ENCODE measurements at places on chromosomes 3 and 15. TPM values are rescaled to one million over a fixed set of nuclear protein-coding genes. Genes with fewer than 3 reads are reported as not detected.
A peak's percentile ranks its signal among the peaks of the same experiment; 100 is the strongest.

DNA sequence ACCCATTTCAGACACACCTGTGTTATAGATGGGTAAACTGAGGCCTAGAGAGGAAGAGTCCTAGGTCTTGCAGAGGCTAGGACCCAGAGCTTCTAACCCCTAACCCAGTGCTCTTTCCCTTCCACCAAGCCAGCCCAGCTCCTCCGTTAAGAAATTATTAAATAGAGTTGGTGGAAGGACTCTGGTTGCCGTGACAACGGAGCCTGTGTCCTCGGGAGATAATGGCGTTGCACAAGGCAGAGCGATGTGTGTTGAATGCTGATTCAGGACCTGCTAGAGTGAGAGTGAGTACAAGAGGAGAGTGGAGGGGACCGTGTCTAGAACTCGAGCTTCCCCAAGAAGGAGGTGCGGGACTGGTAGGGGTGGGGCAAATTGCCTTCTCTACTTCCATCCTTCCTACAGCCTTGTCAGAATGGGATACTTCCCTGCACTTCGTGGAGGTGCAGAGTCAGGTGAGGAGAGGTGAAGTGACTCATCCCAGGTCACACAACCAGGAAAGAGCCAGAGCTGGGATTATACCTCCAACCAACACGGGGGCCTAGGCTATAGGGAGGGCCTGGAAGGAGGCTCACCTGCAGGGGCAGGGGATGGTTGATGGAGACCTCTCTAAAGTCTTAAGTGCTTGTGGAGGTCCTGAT lies 8.6 kb downstream of the SLC6A1 start:
- no peaks in the 10 kb centered on the region for H3K36me3 ChIP-seq
- DNase-seq: no peak

DNA sequence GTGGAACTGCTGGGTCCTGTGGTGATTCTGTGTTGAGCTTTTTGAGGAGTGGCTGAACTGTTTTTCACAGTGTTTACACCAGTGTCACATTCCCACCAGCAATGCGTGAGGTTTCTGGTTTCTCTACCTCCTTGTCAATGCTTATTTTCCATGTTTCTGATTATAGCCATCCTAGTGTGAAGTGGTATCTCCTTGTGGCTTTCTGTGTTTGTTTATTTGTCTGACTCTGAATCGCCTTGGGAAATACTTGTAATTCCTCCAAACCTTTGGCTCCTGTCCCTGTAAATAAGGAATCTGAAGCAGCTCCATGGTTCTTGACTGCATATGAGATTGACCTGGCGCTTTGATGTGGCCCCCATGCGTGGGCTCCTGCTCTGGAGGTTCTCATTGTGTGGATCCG lies 20.6 kb downstream of the FAN1 start:
- no peak overlapping the region for H3K4me3 ChIP-seq
- no peaks in the 10 kb centered on the region for H3K27me3 ChIP-seq
- peaks cover 48% of the 10 kb centered on the region for H3K36me3 ChIP-seq
- no peaks in the 10 kb centered on the region for H3K4me1 ChIP-seq

DNA sequence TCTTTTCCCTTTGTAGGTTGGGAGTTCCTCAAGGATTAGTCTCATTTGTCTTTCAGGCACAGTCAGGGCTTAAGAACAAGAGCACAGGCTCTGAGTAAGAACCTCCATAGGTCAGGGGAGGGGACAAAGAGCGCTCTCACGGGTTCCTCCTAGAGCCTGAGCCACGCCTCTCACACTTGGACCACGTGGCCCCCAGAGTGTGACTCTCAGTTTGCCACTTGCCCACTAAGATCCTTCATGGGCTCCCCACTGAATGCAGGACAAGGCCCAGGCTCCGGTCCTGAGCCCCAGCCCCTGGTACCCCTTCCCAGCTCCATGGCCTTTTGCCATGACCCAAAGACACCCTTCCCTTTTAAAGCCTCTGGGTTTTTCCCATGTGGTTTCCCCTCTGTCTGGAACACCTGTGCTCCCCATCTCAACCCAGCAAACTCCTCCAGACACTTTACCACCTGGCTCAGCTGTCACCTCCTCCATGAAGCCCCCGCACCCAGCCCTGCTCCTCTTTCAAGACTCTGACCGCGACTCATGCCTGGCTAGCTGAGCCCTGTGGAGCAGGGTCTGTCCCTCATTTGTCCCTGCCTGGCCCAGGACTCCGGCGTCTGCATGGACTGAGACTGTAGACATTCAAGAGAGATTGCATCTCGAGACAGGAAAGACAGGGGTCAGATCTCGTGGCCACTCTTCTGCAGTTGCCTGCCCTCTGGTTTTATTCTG lies 32.7 kb downstream of the IQSEC1 start:
- peak overlapping the region; percentile 95 for H3K27ac ChIP-seq
- H3K4me3 ChIP-seq: peak overlapping the region; percentile 74
- peak; percentile 81 for DNase-seq
- H3K4me1 ChIP-seq: peaks cover 41% of the 10 kb centered on the region
- no peaks in the 10 kb centered on the region for H3K36me3 ChIP-seq

DNA sequence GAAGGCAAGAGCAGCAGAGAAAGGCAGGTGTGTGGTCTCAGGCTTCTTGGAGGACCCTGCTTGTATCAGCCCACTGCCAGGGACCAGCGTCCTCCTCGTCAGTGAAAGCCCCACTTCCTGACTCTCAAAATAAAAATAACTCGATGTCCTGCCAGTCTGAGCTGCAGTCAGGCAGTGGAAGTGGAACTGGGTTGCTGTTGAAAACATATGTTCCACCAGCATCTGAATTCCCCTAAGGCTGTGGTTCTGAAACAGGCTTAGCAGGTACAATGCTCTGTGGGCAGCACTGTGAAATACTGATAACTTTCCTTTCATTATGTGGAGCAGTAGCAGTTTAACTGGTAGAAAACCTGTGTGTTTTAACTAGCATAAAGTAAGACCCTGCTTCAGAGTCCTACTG lies 121.6 kb upstream of the EIF1B start:
- no peaks in the 10 kb centered on the region for H3K4me1 ChIP-seq
- H3K27me3 ChIP-seq: no peaks in the 10 kb centered on the region
- H3K36me3 ChIP-seq: no peaks in the 10 kb centered on the region

DNA sequence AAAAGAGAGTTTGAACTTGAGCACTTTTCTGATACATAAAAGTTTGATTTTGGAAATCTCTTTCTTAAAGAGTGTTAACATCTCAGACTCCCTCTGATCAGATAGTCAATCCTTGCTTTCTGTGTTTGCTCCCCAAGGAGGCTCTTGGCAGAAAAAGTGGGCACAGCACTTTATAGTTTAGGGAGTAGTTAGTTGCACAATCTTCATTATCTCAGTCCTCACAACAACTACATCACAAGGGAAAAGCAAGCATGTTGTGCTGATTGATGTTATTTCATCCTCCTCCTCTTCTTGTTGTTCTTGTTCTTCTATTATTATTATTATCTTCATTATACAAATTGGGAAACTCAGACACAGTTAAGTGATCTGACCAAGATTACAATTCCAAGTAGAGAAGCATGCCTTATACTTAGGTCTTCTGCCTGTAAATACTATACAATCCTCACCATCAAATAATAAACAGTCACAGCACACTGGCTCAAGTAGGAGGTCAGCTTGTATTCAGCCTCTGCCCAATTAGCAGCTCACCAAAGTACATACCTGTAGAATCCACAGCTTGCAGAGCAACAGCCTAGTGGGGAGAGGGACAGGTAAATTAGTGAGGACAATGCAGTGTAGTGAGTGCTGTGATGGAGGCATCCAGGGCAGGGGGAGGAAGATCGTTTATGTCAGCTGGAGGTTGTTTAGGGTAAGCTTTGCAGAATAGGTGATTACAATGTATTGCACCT lies 304.1 kb upstream of the MME start:
- H3K27ac ChIP-seq: no peak overlapping the region
- H3K4me3 ChIP-seq: no peak overlapping the region
- H3K36me3 ChIP-seq: peaks cover 3% of the 10 kb centered on the region
- no peaks in the 10 kb centered on the region for H3K4me1 ChIP-seq
- no peak for DNase-seq

- H3K4me3 ChIP-seq: no peak overlapping the region
- no peaks in the 10 kb centered on the region for H3K36me3 ChIP-seq
- peak overlapping the region; percentile 84 for H3K27ac ChIP-seq
Measured at GRCh38 chr3:3180456-3180855, 965 bp upstream of the CRBN start.

DNA sequence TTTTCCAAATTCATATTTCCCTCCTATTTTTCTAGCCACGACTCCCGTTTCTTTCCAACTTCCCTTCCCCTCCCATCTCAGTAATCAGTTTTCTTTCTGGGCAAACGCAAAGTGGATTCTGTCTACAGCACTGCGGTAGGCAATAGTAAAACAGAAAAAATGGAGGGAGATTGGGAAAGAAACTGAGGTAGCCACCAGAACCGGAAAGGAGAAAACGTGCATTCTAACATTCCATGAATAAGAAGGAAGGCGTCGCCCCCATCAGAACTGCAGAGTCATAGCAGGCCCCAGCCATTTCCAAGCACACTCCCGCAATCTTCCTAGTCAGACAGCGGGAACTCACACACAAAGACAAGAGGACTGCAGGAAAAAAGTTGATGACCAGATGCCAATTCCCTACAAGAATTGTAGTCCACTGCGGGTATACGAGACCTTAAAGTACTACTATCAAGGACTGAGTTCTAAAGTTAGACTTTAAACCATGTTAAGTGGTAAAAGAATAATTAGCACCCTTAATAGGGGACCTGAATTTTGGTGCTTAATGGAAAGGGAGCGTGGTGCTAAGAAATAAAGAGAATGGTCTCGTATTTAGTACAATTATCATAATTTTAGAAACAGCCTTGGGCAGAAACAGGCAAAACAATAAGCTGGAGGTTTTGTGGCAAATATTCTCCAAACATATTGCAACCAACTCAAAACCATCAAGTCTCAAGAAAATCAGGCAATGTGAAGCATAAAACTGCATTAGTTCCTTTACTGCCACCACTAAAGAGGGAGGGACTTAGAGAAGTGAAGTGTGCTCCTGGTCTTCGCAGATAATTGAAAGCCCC lies 1.4 kb downstream of the PFN2 start:
- no peaks in the 10 kb centered on the region for H3K36me3 ChIP-seq
- peak overlapping the region; percentile 36 for H3K27ac ChIP-seq
- no peak for DNase-seq
- H3K27me3 ChIP-seq: peaks cover 18% of the 10 kb centered on the region

DNA sequence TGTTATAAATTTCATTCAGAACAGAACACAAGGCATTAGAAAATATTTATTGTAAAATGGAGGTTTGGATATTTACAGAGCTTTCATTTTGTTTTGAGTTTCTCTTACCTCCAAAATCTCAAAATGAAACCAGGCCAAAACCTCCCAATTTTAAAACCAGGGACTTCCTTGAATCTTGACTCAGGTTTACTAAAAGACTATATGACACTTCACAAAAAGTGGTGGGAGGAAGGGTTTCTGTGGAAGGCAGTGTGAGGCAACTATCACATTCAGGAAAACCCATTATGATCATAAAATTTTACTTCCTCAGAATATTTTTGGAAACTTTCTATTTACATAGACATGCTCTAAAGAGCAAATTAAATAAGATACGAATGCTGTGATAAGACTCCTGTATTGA lies 205.8 kb upstream of the EOMES start:
- no peak for DNase-seq
- H3K4me3 ChIP-seq: no peak overlapping the region
- H3K27me3 ChIP-seq: peaks cover 4% of the 10 kb centered on the region
- no peak overlapping the region for H3K27ac ChIP-seq

DNA sequence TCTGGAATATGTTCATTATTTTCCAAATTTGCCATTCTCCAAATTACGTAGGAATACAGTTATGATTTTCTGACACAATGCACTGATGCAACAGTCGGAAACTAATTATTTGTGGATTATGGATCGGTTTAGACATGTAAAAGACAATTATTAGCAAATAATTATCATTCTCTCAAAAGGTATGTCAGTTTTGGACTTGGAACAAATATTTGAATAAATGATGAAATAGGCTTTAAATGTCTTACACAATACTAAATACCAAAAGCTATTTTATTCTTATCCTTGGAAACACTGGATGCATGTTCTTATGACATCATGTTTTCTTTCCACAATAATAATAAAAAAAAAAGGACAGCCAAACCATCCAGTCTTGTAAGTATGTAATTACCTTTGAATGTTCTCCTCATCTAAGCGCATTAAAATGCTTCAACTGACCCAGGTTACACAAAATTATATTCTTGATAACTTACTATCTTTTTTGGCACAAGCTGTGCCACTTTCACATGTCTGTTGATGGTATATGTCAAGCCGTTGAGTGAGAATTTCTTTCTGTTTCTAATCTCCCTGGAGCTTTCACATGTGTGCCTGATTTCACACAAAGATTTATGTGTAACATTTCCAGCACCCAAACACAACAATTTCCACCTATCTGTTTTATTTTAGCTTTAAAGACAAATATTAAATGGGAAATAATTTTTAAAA lies 238.5 kb upstream of the ZNF385D start:
- no peak overlapping the region for H3K27ac ChIP-seq
- H3K4me1 ChIP-seq: no peaks in the 10 kb centered on the region
- no peak overlapping the region for H3K4me3 ChIP-seq
- DNase-seq: no peak
- no peaks in the 10 kb centered on the region for H3K36me3 ChIP-seq

GRCh38 chr3:46725621-46726314 lies 8.1 kb upstream of the PRSS50 start:
- peaks cover 4% of the 10 kb centered on the region for H3K27me3 ChIP-seq
- no peaks in the 10 kb centered on the region for H3K4me1 ChIP-seq
- no peak overlapping the region for H3K4me3 ChIP-seq
- H3K36me3 ChIP-seq: no peaks in the 10 kb centered on the region
- H3K27ac ChIP-seq: no peak overlapping the region

DNA sequence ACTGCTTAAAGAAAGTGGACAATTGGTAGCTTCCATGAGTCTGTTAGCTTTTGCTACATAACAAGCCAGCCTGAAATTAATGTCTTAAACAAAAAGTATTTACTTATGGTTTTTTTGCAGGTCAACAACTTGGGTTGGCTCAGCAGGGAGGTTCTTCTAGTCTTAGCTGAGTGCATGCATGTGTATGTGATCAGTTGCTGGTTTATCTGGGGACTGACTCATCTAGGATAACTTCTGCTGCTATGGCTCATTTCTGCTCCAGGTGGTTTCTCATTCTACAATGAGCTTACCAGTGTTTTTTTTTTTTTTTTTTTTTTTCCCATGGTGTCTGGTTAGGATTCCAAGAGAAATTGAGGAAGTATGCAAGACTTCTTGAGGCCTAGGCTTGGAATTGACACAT lies 244.7 kb downstream of the NSUN3 start:
- no peaks in the 10 kb centered on the region for H3K4me1 ChIP-seq
- no peaks in the 10 kb centered on the region for H3K36me3 ChIP-seq
- no peak overlapping the region for H3K27ac ChIP-seq
- no peaks in the 10 kb centered on the region for H3K27me3 ChIP-seq

GRCh38 chr3:13235079-13235478 lies 161.8 kb upstream of the IQSEC1 start:
- H3K36me3 ChIP-seq: no peaks in the 10 kb centered on the region
- H3K4me3 ChIP-seq: peak overlapping the region; percentile 81
- H3K27ac ChIP-seq: peak overlapping the region; percentile 78
- peaks cover 16% of the 10 kb centered on the region for H3K27me3 ChIP-seq

CLDN1 gene
- not detected for polyA plus RNA-seq

CCDC39 gene
- polyA plus RNA-seq: not detected

UQCC5 gene
- 11.7 TPM for polyA plus RNA-seq

SLC12A1 gene
- not detected for polyA plus RNA-seq

MELTF gene
- polyA plus RNA-seq: not detected

SUMF1 gene
- polyA plus RNA-seq: 79.9 TPM

AMIGO3 gene
- 1.5 TPM for polyA plus RNA-seq

MFGE8 gene
- polyA plus RNA-seq: 4.4 TPM

MITF gene
- 2.3 TPM for polyA plus RNA-seq
